ENCODE measurements at places on chromosomes 12 and 14.

GRCh38 chr12:5073054-5073453, 29.4 kb downstream of the KCNA5 start:
- no peak for DNase-seq

DNA sequence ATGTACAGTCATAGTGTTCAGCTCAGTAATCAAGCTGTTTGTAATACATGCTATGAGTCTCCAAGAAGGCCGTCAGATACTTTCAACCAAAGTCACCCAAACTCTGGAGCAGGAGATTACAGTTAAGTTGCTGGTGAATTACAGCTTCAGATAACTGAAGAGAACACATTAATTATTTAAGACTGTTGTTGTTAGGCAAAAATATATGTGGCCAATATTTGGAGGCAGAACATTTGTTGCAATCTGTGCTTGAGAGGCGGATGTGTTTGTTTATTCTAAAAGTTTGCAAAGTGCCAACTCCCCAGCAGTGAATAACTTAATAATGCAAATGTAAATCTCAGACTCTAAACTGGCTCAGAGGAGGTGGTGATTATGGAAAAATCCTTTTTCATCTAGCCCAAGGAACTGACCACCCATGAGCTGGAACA, 300.7 kb upstream of the TBX3 start:
- no peak for DNase-seq

DNA sequence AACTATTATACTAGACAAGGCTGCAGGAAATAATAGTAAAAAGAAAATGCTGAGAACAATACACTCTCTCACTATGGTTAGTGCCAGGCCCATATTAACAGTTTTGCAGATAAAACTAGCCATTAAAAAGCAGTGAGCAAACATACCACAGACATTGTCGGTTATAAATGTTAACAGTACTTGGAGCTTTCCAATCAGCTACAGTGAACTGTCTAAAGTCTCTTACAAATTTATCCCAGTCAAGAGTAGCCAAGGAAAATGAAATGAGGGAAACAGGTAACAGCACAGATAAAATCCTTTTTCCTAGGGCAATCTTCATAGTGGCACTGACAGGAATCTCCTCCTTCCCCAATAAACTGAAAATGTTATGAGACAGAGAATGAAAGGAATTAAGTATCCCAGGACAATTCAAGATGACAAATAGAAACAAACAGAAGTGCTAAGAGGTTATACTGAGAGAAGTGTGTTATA, 30.8 kb downstream of the PAWR start:
- DNase-seq, result no peak

DNA sequence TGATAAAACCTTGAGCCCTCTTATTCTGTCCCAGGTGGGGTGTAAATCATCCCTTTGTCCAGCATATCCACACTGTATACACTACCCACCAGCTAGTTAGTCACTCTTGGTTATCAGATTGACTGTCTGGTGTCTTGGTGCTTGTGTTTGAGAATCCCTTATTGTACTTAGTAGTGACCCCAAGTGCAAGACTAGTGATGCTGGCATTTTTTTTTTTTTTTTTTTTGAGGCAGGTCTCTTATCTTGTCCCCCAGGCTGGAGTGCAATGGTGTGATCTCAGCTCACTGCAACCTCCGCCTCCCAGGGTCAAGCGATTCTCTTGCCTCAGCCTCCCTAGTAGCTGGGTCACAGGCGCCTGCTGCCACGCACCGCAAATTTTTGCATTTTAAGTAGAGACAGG, 5.8 kb downstream of the VRK1 start:
- no peak for DNase-seq

DNA sequence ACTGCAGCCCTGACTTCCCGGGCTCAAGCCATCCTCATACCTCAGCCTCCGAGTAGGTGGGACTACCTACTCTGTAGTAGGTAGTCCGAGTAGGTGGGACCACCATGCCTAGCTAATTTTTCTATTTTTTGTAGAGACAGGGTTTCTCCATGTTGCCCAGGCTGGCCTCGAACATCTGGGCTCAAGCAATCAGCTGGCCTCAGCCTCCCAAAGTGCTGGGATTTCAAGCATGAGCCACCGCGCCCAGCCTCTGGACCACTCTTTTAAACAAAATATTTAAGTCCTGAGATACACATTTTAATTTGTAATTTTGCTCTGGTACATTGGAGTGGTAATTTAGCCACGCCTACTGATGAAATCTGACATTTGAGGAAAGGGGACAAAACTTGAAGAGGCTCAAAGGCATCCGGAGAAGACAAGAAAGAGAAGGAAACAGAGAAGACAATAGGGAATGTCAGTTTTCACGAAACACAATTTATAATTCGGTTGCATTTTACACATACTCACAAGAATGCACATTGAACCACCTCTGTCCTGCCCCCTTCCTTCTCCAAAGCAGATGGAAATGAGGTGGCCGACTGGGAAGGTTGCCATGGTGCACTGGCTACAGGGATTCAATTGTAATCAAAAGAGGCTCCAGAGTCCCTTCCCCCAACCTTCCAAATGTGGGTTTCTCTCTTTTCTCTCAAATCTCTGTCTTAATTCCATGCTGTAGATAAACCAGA, 9.7 kb upstream of the TUBA1A start:
- no peak for DNase-seq

DNA sequence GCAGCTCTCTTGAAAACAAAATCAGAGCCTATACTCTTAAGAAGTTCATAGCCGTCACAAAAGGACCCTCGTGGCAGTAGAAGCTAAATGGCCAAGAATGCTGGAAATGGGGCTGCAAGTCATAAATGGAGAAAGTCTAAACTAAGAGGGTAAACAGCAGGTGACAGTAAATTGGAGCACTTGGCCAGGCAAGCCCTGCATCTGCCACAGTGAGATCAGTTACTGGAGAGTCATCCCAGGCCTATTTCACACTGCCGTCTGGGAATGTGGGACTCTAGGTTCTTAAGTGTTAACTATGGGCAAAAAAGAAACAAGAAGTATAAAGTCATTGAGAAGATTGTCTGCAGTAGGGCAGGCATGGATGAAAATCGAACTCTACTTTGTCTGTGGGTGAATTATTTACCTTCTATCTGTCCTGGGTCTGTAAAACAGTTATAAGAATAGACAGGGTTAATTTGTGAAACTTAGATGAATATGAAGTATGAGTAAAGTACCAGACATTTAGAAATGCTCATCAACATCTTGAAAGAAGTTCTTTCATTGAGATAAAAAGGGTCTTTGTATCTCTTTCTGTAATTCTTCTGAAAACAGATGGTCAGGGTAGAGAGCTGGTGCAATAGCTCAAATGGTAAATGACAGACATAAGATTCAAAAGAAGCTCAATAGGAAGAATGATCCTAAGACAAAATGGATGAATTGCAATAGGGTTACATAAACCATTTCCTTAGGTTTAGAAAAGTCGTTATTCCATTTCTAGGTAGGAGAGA, 792.5 kb downstream of the DIO2 start:
- DNase-seq, result no peak

- no peak for DNase-seq
Observed at GRCh38 chr14:57038689-57039088, 228.4 kb upstream of the OTX2 start.

DNA sequence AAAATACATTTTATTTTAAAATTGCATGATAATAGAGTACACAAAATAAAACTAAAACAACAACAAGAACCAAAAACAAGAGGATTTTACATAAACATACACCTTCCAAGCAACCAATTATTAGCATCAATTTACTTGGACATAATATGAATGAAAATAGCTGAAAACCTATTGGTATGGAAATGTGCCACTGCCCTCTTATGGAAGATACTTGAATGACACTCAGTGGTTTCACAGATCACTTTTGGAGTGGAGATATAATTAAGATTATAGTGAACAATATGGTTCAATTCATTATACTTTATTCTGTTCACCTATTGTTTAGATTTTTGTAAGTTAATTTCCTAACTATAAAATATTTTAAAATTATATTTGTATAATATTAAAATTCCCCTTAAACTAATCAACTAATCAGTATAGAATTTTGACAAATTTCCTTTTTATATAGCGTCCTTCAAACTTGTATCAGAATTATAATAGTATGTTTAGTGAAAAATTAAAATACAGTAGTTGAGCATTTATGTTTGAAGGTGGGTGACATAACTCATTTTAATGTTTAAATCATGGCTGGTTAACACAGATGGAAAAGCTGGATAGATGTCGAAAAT, 70.1 kb downstream of the SLC6A15 start:
- DNase-seq, result peak; percentile 39

GRCh38 chr14:74459289-74459946, 33.4 kb upstream of the SYNDIG1L start:
- DNase-seq, result peak; percentile 18

GRCh38 chr12:71063087-71063486, 94.7 kb downstream of the TSPAN8 start:
- DNase-seq, result no peak

GRCh38 chr12:88802096-88802706, 221.9 kb upstream of the KITLG start:
- DNase-seq, result peak; percentile 64

DNA sequence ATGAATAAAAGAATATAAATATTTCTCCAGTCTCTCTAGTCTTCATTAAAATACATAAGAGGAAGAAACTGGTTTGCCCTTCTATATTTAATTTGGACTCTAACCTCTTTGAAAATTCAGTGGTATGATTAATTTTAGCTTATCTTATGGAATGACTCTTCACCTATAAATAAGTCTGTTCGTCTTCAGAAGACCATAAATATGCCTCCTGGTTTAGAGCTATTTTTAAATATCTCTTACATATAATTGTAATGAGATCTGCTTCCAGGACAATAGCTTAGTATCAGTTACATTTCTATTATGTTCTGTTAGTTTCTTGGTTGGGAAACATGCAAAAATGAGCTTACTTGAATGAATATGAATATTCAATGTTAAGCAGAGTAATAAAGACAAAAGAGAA, 257.5 kb upstream of the HMGA2 start:
- DNase-seq, result no peak

DNA sequence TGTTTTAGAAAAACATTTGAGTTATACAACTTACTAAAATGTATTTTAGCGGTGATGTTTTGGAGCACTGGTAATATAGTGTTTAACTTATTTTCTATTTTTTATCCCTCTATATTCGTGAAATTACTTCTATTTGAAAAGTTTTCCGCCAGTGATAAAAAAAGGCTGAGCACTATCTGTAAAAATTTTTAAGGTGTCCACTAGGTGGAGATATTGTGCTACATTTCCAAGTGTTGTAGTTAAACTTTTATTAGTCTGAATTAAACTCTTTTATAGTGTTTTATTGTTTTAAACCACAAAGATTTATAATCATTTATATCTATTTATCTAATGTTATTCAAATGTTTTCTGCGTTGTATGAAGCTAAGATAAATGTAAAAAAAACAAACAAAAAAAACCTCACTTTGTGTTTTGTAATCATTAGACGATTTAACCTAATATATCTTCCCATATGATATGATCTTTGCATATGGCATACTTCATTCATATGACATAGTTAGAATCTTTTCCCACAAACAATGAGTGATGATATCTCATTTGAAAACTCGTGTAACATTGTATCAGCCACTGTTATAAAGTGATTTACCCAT, 11.8 kb downstream of the ALG10B start:
- DNase-seq, result peak; percentile 38

- DNase-seq, result no peak
Observed at GRCh38 chr12:124461851-124462623, 105.4 kb downstream of the NCOR2 start.

GRCh38 chr14:104323551-104324175, 185.3 kb downstream of the KIF26A start:
- DNase-seq, result no peak

DNA sequence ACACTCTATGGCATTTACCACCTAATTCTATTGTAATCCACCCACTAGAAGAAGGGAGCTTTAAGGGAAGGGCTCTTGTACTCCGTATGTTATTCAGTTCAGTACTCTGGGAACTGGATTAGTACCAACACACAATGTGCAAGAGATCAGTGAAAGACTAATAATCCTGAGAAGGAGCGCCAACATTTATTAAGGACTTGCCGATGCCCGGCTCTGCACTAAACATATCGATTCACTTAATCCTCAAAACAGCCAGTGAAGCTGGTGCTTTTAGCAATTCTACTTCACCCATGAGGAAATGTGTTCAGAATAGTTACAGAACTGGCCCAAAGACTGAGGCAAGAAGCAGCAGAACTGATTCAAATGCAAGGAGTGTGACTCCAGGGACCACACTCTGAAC, 80.9 kb downstream of the RPS6KA5 start:
- no peak for DNase-seq

DNA sequence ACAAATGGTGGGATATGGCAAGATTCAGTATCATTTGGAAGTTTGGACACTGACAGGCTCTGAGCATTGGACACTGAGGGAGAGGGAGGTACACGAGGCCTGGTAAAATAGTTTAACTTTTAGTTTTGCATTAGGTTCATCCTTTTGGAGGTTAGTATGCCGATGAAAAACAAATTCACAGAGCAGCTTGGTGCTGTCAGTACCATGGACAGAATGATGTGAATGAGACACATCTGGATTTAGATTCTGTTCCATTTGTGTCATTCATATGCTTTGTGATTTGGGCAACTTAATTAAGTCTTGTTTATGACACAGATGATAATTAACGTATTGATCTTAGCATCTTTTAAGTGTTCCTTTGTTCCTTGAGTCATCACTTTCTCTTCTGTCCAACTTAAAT, 33.7 kb downstream of the GPHN start:
- no peak for DNase-seq

DNA sequence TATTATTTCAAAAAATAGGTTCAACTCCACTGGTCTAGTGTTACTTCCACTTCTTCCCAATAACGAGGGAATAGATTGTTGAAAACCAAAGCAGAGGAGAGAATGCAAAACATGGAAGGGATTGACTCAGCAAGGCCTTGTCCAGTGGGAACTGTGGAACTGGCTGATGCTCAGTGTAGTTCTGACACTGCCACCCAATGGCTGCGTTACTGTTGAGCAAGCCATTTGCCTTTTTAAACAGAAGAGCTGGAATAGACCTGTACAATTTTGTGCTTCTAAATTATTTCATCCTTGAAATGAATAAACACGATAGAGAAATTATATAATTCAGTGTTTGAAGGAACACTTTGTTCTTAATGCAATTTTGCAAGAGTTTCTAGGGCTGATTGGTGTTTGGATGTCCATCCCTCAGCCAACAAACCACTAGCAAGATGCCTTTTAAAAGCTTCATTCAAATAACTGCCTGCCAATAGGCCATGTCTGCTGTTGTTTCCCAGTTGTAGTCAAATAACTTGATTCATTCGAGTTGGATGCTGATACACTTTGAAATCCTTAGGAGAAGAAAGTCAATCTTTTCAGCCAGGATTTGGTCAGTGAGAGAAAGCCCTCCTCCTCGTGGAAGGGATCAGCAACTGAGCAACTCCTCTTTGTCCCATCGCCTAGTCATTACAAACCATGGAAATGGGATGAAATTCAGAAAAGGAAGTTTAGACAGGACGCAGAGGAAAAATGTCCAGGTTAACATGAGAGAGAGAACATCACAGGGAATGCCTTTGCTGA, 7.3 kb upstream of the MGP start:
- DNase-seq, result no peak

All from KBM-7 (cell line).